ENCODE measurements at places on chromosomes 7 and 10. TPM values are rescaled to one million over a fixed set of nuclear protein-coding genes. Genes with fewer than 3 reads are reported as not detected.

HTR5A gene
- total RNA-seq, result not detected

THSD7A gene
- 2.8 TPM for total RNA-seq

GALNT17 gene
- 95.6 TPM for total RNA-seq

C10orf143 gene
- total RNA-seq, result 4.0 TPM

WDR86 gene
- total RNA-seq, result 11.7 TPM

GRCh38 chr10:52146766-52147165 lies 167.3 kb upstream of the DKK1 start:
- H3K4me3 ChIP-seq, result no peak overlapping the region
- DNase-seq, result no peak
- H3K27ac ChIP-seq, result no peak overlapping the region

GRCh38 chr10:5480162-5480941 lies 19.0 kb downstream of the CALML5 start:
- no peaks in the 10 kb centered on the region for H3K27me3 ChIP-seq
- no peak overlapping the region for H3K27ac ChIP-seq
- no peaks in the 10 kb centered on the region for H3K4me1 ChIP-seq
- DNase-seq, result no peak
- no peaks in the 10 kb centered on the region for H3K36me3 ChIP-seq

DNA sequence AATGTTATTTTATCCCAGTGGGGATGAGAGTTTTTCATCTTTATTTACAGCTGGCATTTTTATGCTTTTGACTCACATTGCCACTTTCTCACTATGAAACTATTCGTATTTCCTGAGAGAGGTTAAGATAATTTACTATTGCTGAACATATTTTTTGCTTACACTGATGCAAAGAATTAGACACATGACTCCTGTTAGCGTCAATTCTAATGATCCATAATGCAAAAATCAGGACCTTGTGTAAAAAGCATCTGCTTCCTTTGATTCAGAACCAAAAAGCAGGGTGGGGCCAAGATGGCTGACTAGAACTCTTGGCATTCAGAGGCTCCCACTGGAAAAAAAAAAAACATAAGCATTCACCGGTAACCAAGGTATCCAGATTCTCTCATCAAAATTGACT lies 464.8 kb downstream of the SEMA3D start:
- no peak overlapping the region for H3K27ac ChIP-seq
- no peaks in the 10 kb centered on the region for H3K27me3 ChIP-seq
- no peaks in the 10 kb centered on the region for H3K36me3 ChIP-seq

DNA sequence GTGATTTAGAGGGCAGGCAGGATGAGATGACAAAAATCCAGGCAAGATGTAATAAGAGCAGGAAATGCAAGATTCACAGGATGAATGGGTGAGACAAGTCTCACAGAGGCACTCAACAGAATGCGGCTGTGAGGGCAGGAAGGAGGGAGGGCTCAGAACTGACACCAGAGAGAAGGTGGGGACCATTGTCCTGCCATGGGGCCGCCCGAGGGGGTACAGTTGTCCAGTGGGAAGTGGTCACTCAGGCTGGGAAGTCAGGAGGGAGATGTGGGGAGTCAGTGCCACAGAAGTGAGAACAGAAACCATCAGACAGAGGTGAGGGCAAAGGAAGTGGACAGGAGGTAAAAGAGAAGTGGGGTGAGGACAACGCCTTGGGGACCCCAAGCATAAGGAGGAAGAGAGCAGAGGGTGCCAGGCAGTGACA lies 8.9 kb downstream of the HIP1 start:
- no peak overlapping the region for H3K4me3 ChIP-seq
- DNase-seq, result no peak
- peaks cover 1% of the 10 kb centered on the region for H3K36me3 ChIP-seq
- peaks cover 14% of the 10 kb centered on the region for H3K4me1 ChIP-seq
- H3K27me3 ChIP-seq, result no peaks in the 10 kb centered on the region

GRCh38 chr7:11427686-11428273 lies 404.2 kb downstream of the THSD7A start:
- H3K27ac ChIP-seq, result no peak overlapping the region
- H3K27me3 ChIP-seq, result no peaks in the 10 kb centered on the region
- no peak for DNase-seq
- H3K36me3 ChIP-seq, result no peaks in the 10 kb centered on the region
- H3K4me3 ChIP-seq, result no peak overlapping the region

DNA sequence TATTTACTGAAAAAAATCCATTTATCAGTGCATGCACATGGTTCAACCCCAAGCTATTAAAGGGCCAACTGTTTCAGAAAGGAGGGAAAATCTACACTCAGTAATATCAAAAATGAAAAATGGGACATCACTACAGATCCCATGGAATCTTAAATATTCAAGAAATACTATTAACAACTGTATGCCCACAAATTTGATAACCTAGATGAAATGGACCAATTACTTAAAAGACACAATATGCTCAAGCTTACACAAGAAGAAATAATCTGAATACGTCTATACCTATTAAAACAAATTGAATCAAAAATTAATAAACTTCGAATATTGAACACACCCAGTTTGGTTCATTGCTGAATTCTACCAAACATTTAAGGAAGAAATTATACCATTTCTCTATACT lies 87.9 kb downstream of the KMT2C start:
- no peak overlapping the region for H3K27ac ChIP-seq
- H3K36me3 ChIP-seq, result peaks cover 51% of the 10 kb centered on the region
- H3K4me3 ChIP-seq, result no peak overlapping the region

DNA sequence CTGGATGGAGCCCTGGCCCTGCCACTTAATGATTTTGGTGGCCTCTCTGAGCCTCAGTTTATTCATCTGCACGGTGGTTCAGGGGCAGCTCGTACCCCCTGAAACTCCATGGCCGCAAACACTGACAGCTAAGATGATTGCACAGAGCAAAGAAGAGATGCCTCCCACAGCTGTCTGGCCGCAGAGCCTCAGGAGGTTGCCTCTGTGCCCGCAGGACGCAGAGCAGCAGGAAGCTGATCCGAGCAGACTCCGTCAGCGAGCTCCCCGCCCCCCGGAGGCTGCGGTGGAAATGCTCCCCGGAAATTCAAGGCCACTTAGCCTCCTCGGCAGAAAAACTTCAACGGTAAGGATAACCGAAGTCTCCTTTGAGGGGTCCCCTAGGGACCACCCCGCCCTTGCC lies 30.2 kb upstream of the C10orf53 start:
- no peak overlapping the region for H3K27ac ChIP-seq
- peak; percentile 79 for DNase-seq
- H3K36me3 ChIP-seq, result no peaks in the 10 kb centered on the region
- H3K4me1 ChIP-seq, result no peaks in the 10 kb centered on the region

DNA sequence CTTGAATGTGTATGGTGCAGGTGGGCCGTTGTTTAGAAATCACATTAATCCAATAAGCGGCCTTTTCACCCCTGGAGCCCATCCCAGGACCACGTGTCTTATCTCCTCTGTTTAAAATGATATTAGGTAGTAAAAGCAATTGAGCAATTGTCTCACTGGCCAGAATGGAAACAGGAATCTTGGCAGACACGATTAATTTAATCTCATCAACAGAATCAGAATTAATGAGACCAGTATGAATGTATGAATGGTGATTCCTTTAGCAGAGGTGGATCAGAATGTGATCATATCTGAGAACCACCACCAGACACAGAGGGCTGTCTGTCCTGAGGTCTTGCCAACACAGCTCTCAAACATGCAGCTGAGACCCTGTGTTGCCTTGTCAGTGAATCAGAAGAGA lies 1591.4 kb downstream of the REEP3 start:
- H3K27ac ChIP-seq, result no peak overlapping the region
- H3K4me3 ChIP-seq, result no peak overlapping the region
- no peak for DNase-seq
- H3K36me3 ChIP-seq, result no peaks in the 10 kb centered on the region

DNA sequence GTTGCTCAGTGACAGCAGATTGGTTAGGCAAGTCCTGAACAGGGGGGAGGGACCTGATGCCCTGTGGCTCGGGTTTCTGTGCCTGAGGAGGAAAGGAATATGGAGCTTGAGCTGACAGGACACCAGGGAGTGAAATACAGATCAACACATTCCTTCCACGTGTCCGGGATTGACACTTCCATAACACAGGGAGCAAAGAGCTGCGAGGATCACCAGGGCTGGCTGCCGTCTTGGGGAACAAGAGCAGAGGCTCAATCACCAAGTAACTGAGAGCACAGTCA lies 36.7 kb upstream of the EFCAB10 start:
- peaks cover 19% of the 10 kb centered on the region for H3K4me1 ChIP-seq
- DNase-seq, result no peak
- H3K4me3 ChIP-seq, result no peak overlapping the region
- H3K27me3 ChIP-seq, result no peaks in the 10 kb centered on the region
- no peak overlapping the region for H3K27ac ChIP-seq

GRCh38 chr7:152399344-152399743 lies 36.5 kb downstream of the KMT2C start:
- no peaks in the 10 kb centered on the region for H3K36me3 ChIP-seq
- no peak for DNase-seq

GRCh38 chr10:99292159-99292558 lies 37.0 kb upstream of the CNNM1 start:
- H3K27me3 ChIP-seq, result no peaks in the 10 kb centered on the region
- DNase-seq, result no peak
- peaks cover 9% of the 10 kb centered on the region for H3K4me1 ChIP-seq
- no peak overlapping the region for H3K4me3 ChIP-seq
- H3K36me3 ChIP-seq, result no peaks in the 10 kb centered on the region
- H3K27ac ChIP-seq, result peak overlapping the region; percentile 68

DNA sequence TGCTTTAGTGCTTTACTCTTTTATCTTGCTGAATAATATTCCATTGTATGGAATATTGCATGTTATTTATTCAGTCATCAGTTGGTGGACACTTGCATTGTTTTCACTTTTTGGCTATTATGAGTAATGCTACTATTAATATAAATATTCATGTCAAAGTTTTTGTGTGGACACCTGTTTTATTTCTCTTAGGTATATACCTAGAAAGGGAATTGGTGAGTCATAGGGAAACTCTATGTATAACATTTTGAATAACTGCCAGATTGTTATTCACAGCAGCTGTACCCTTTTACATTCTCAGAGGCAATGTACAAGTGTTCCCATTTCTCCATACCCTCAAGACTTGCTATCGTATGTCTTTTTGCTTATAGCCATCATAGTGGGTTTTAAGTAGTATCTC lies 268.7 kb downstream of the SEMA3A start:
- no peak overlapping the region for H3K4me3 ChIP-seq
- no peaks in the 10 kb centered on the region for H3K4me1 ChIP-seq
- no peaks in the 10 kb centered on the region for H3K36me3 ChIP-seq
- H3K27me3 ChIP-seq, result no peaks in the 10 kb centered on the region

- no peak for DNase-seq
- no peaks in the 10 kb centered on the region for H3K27me3 ChIP-seq
- no peak overlapping the region for H3K27ac ChIP-seq
- peaks cover 10% of the 10 kb centered on the region for H3K4me1 ChIP-seq
Measured at GRCh38 chr7:35760143-35760745, 40.6 kb upstream of the SEPTIN7 start.

GRCh38 chr10:12636571-12636970 lies 287.2 kb downstream of the CAMK1D start:
- H3K27me3 ChIP-seq, result no peaks in the 10 kb centered on the region
- no peak overlapping the region for H3K4me3 ChIP-seq
- no peak overlapping the region for H3K27ac ChIP-seq
- H3K36me3 ChIP-seq, result no peaks in the 10 kb centered on the region
- peaks cover 12% of the 10 kb centered on the region for H3K4me1 ChIP-seq
- no peak for DNase-seq

- peaks cover 13% of the 10 kb centered on the region for H3K4me1 ChIP-seq
- H3K36me3 ChIP-seq, result no peaks in the 10 kb centered on the region
- no peak overlapping the region for H3K27ac ChIP-seq
- H3K4me3 ChIP-seq, result no peak overlapping the region
Measured at GRCh38 chr10:60400366-60400765, 10.7 kb upstream of the ANK3 start.

GRCh38 chr7:88013981-88014380 lies 79.9 kb downstream of the ADAM22 start:
- no peak overlapping the region for H3K4me3 ChIP-seq
- H3K27me3 ChIP-seq, result no peaks in the 10 kb centered on the region
- no peak overlapping the region for H3K27ac ChIP-seq
- no peaks in the 10 kb centered on the region for H3K4me1 ChIP-seq

DNA sequence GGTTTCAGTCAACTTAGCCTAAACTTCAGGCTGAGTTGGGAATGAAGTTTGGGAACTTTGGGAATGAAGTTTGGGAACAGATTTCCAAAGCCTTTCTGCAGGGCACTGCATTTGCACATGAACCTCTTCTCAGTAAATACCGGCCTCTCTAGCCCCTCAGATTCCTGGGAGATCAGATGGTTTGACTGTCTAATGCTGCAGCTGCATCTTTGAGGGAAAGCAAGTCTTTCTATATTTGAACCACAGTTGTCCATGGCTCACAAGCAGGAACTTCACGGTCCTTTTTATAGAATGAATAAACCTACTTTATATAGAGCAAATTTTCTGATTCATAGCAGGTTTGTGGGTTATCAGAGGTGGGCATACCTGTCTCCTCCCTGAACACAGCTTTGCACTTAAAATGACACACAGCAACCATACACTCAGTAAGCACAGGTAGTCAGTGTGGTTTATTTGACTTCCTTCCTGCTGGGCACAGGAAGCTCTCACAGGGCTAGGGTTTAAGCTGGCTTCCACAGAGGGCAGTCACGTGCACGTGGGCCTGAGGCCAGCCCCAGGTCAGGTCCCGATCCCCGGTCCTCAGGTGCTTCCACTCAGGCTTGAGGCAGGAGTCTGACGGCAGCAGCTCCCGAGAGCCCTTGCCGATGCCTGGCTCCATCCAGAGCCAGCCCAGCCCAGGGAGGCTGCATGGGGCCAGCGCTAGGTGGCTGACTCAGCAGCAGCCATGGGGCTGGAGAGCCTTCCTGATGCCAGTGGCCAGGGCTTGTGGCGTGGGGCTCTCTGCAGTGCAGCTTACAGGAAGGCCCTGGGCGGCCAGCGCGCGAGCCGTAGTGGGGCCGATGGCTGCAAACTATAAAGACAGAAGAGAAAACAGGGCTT lies 12.8 kb upstream of the MMP21 start:
- no peak for DNase-seq
- H3K4me1 ChIP-seq, result no peaks in the 10 kb centered on the region
- peaks cover 51% of the 10 kb centered on the region for H3K36me3 ChIP-seq
- H3K4me3 ChIP-seq, result no peak overlapping the region
- no peaks in the 10 kb centered on the region for H3K27me3 ChIP-seq
- H3K27ac ChIP-seq, result no peak overlapping the region

DNA sequence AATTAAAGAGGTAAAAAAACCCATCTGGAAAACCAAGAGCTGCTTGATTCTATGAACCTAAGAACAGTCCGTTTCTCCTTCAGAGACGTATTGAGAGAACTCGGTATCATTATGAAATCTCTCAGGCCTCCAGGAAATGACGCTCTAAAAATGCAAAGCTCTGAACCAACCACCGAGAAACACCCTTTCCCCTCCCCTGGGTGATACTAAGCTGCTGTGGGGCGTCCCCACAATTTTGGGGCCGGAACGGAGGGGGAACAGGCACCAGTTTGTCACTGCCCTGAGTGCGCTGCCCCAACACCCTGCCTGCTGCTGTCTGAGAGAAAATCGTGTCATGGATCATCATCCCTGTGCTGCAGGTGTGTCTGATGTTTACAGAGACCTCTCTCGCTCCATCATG lies 509.5 kb downstream of the DNAJB6 start:
- no peaks in the 10 kb centered on the region for H3K36me3 ChIP-seq
- peaks cover under 1% of the 10 kb centered on the region for H3K4me1 ChIP-seq
- no peaks in the 10 kb centered on the region for H3K27me3 ChIP-seq
